ENCODE measurements at places on chromosomes 3 and 15.
A peak's percentile ranks its signal among the peaks of the same experiment; 100 is the strongest.

DNA sequence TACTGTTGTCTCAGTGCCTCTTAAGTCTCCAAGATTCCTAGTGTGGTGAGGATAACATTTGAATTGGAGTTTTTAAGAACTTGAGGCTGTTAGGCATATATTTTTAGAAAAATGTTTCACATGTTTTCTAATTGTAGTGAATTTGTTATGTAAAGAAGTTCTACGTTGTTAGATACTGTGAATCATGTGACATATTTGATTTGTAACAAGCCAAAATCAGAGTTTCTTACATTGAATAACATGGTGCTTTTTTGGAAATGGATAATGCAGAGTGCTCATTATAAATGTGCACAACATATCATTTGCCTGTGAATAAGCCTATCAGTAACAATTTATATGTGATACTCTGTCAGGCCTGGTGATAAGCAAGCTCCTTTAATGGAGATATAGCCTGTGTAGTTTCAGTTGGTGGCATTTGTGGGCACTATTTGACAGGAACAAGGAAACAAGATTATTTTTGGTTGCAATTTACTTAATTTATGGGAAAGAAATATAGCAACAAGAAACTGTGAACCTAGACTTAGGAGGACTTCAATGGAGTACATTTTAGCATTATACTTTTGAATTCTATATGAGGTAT, 328.8 kb downstream of the ARPP21 start:
- no peak for DNase-seq

DNA sequence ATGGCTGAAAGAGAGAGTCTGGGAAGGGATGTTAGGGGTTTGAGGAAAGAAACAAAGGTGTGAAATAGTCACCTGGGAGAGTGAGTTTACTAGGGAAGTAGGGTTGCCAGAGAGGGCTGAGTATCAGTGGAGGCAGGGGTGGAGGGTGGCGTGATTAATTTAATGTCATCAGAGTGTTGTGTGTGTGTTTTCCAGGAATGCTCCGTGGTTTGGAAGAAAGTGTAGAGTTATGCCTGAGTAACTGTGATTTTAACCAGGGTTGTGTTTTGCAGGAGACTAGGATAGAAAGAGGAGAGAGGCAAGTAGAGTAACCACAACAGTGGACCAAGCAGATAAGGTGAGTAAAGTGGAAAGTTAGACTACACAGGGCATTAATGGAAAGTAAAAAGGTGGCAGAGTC, 27.2 kb downstream of the PLD1 start:
- no peak for DNase-seq

DNA sequence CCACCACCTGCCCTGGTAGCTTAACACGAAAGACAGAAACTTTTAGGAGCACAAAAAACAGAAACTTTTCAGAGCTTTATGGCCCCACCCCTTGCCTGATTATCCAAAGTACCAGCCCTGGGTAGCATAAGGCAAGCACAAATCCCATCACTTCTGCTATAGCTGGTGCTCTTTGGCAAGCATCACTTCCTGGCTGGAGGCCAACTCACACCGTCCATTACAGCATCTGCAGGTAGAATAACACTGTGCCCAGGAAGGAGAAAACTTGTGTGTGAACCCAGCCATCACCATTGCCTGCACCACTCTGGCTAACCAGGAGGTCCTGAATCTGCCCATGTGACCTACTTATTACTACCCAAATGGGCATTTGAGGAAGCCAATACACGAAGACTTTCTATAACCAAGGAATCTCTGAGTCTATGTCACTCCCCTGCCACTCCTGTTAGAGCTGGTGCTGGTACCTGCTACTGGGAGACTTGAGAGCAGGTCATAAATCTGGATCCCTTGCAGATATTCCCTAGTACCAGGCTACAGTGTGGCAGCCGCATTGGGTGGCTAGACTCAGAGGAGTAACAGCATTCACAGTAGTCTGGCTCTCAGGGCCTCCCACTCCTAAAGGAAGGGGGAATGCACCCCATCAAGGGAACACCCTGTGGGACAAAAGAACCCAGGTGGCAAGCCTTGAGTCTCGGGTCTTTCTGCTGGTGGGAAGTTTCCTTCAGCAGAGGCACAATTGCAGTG, 73.3 kb upstream of the AKAP13 start:
- no peak for DNase-seq

GRCh38 chr15:77032052-77032646, 37.2 kb downstream of the PSTPIP1 start:
- no peak for DNase-seq

DNA sequence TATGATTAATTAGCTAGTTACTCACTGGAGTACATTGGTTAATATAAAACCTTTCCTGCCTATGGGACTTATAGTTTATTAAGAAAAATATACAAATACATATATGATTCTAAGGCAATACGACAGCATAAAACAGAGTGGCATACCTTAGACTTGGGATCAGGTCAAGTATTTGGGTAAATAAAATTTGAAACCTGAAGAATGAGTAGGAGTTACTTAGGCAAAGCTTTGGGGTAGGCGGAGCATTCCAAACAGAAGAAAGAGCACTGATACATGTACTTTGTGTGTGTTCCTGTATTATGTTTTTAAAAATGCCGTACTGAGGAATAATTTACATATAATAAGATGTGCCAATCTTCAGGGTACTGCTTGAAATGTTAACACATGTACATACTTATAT, 15.1 kb downstream of the ZPLD1 start:
- no peak for DNase-seq

DNA sequence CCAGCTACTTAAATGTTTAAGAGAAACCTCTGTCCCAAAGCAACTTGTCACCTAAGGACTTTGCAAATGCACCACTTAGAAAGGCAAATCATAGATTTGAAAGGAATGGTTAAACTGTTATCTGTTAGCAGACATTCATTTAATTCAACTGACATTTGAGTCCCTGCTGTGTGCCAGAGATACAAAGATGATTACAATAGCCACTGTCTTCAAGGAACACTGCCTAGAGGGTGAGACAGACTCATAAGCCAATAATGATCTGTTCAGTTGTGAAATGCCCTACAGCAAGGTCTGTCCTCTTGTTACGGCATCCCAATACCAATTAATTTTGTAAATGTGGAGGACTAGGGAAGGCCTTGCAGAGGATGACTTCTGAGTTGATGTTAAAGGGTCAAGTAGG, 113.1 kb downstream of the ATG7 start:
- DNase-seq = no peak

DNA sequence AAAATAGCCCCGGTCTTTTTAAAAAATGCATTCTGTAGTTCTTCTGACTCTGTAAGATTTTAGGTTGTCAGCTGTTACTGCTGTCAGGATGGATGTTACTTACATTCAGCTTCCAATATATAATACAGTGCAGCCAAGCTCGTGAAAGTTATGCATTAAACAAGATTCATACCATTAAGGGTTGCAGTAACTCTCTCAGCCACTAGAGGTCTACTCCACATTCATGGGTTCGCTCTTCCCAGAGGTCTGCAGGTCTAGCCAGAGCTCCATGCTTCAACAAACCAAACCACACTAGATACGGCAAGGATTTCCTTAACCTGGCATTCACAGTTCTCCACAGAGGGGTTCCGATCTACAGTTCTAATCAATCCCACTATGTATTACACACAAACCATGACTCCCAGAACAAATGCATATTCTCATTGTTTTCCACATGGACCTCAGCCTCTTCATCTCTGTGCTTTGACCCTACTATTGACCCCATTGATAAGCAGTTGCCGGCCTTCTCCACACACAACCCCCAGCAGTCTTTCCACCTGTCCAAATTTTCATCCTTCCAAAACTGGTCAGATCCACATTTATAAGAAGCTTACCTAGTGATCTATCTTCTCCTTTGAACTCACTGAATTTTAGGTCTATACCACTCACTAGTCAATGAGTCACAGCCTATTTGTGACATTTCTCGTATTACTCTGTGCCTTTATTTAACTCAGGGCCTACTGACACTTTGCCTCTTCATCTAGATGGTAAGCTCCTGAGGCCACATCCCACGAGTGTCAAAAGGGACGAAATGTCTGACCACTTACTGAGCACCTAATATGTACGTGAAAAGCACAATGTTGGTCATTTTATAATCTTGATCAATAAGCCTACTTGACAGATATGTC, 33.7 kb downstream of the RORA start:
- no peak for DNase-seq

GRCh38 chr3:187767266-187768012, 22.2 kb upstream of the BCL6 start:
- DNase-seq = no peak

GRCh38 chr3:70064194-70064779, 64.8 kb downstream of the SAMMSON start:
- DNase-seq = no peak

DNA sequence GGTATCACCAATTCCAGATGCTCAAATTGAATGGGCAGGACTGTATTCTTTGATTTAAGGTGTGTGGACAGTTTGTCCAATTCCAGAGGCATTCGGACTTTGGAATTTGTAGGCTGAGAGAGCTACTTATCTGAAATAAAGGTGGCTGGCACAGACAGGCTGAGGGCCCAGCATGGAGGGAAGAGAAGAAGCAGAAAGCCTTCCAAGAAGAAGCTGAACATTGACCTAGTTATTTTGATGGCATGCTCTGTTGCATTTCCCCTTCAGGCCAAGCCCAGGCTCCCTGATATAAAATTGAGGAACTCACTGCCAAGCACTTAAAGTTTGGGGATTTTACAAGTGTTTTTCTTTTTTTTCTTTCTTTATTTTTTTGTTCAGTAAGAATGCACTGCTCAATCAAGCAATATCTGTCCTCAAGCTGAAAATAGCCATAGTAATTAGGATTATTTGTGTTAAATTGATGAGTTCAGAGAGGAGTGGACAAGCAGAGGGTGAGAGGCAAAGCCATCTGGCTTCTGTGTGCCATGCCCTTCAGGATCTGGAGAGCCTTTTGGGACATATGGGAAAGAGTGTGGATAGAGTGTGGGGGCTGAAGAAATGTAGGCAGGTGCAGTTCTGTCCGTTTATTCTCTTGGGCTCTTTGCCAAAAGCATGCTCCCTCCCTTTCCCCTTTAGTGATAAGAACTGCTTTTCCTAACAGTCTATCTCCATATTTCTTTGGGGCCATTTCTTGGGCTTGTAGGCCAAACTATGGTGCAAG, 148.9 kb downstream of the OXSM start:
- DNase-seq = no peak

DNA sequence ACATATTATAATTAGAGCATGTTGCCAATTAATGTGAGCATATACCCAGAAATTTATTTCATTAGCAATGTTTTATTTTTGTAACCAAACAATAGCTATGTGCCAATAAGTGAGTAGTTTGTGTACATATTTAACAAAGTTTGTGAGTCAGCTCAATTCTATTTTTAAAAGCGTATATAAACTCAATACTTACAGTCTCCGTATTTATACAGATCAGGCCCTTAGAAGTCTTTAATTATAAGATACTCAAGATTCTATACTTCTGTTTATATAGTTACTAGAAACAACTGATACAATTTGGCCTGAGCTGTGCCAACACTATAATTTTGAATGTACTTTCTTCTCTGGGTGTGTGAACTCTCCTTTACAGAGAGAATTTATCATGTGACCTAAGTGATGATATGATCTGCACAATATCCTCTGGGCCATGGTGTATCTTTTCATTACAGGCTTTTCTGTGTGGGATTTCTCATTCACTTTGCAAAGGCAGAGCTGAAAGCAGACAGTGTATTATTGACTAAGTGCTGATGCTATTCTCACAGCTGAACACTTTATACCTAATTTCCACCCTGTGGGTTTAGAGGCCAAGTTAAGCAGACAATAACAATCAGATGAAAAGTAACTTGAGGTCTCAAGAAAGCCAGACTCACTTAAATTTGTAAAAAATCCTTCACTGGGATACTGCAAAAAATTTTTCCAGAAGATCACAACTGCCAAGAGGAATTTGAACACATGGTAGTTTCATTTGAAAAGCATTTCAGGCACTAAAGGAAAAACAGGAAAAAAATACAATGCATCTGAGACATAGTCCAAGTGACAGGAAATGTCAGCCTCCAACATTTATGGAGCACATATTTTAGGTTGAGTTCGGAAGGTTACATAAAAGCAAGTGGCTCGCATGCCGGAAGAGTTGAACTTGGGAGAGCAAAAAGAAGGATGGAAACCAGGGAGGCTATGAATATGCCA, 277.9 kb upstream of the SEMA6D start:
- DNase-seq = no peak

GRCh38 chr15:65377105-65377975, 462 bp downstream of the IGDCC3 start:
- DNase-seq = no peak

DNA sequence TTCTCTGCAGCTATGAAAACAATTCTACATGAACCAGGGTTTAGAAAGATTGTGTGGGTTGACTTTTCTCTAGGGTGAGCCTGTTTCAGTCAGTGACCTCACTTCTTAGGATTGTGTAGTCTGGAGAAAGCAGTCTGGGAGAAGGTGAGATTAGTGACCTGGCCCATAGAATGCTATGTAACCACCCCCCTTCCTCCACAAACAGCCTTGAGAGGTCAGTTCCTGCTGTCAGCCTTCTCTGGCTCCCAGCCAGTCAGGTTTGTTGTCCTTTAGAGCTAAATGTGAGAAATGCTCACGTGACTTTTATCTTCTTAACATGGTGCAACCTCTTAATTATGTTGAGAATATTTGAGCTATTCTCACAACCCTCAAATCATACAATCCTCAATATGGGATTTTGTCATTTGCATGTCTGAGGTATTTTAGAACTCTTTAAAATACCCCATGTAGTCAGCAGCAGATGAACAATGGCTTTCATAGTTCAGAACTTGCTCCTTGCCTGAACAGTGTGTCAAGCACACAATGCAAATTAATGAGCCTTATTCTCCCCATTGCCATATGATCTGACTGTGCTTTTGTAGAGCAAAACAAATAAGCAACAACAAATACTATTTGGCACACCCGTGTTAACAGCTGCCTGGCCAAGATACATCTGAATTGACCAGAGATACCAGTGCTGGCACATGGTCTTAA, 311.6 kb downstream of the CNTN6 start:
- DNase-seq = no peak

GRCh38 chr3:123809597-123809996, 74.5 kb downstream of the MYLK start:
- no peak for DNase-seq

- DNase-seq = no peak
Observed at GRCh38 chr15:39462691-39463090, 118.2 kb upstream of the THBS1 start.

DNA sequence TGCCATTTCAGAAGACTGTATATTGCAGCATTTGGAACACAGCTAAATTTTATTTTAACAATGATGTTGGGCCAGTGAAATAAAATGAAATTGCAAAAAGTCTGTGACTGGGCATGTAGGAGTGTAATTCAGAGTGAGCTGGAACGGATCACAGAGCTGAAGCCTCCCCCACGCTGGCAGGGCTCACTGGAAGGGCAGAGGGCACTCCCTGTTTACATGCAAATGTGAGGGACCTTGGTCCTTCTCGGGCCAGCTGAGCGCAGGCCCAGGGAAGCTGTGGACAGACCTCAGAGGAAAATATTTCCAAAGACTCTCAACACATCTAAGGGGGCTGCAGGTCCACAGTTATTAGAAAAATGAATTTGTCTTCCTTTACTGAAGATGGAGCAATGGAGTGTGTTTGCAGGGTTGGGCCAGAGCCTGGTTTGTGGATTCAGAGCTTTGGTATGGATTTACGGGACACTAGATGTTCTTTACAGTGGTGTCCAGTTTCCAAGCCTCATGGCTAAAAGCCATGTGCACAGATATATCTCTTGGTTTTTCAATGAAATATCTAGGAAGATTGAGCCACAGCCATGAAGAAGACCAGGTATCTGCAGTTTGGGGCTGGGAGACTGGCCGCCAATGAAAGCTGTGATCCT, 32.0 kb downstream of the TRPM1 start:
- DNase-seq = no peak

- DNase-seq = peak; percentile 64
Observed at GRCh38 chr3:188954590-188955208, 217.1 kb upstream of the TPRG1 start.
